ENCODE measurements at places on chromosomes 12 and 14.
A peak's percentile ranks its signal among the peaks of the same experiment; 100 is the strongest.

- no peak for DNase-seq
Observed at GRCh38 chr12:104802208-104802607, 155.9 kb downstream of the SLC41A2 start.

DNA sequence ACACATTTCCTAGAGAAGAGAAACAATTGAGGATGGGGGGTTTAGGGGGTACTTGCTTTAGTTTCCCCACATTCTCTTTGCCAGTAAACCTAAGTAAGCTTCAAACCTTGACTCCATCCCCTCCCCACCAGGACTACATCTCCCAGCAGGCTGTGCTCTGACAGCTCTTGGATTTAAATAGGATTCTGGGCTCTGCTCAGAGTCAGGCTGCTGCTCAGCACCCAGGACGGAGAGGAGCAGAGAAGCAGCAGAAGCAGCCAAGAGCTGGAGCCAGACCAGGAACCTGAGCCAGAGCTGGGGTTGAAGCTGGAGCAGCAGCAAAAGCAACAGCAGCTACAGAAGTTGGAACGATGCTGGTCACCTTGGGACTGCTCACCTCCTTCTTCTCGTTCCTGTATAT is 20.6 kb downstream of the RDH12 start:
- no peak for DNase-seq

GRCh38 chr12:61758661-61759060 is 501.5 kb upstream of the USP15 start:
- no peak for DNase-seq

GRCh38 chr14:77094672-77095284 is 3.3 kb upstream of the CIPC start:
- DNase-seq: peak; percentile 93

DNA sequence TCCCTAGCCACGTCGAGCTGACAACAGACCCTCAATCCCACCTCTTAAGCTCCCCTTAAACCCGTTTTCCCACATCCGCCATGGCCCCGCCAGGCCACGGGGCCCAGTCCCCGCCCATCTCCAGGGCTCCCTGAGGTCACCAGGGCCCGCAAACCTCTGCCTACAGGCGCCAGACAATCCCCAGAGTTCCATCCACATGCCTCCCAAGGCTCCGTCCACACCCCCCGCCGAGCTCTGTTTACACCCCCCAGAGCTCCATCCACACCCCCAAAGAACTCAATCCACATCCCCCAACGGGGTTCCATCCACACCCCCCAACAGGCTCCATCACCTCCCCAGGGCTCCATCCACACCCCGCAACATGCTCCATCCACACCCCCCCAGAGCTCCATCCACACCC is 9.2 kb downstream of the JAG2 start:
- DNase-seq: no peak

GRCh38 chr14:52422650-52423356 is 108.7 kb downstream of the PTGER2 start:
- no peak for DNase-seq

All from suppressor macrophage (primary cell).